Adrenal gland (tissue), 19 donors: ENCODE measurements at places on chromosomes 4 and X. TPM values are rescaled to one million over a fixed set of nuclear protein-coding genes. Genes with fewer than 3 reads are reported as not detected.

- DNase-seq, result no peak
Observed at GRCh38 chrX:46876901-46877300, 35.3 kb upstream of the JADE3 start.

DNA sequence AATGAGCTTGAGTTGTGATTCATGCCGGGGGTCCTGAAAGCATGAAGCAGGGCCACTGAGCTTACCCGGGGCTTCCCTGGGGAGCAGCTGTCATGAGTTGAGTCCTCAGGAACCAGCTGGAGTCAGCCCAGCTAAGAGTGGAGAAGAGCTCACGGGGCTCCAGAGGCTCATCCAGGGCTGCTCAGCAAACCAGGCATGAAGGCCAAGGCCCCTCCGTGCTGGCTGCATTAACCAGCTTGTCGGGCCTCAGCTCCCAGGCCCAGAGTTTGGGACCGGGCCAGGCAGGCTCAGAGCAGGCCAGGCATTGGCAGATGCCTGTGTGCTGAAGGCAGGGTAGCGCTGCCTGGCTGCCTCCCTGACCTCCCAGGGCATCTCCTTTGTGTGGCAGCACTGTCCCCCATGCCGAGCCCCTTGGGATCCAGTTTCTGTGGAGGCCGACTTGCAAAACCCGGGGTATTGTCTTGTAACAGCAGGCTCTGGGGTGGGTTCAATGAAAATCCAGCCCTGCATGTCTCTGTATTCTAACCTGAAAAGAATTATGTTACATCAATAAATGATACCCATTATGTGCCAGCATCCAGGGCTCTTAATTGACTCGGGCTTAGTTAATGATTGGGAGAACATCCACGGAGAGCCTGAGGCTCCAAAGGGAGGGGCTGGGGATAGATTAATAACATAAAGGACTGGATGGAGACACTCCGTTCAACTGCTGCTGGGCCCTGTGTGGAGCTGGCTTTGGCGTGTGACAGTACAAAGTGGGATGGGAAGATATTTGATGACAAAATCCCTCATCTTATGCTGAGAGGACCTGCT lies 68.0 kb upstream of the MSX1 start:
- peak; percentile 49 for DNase-seq

DNA sequence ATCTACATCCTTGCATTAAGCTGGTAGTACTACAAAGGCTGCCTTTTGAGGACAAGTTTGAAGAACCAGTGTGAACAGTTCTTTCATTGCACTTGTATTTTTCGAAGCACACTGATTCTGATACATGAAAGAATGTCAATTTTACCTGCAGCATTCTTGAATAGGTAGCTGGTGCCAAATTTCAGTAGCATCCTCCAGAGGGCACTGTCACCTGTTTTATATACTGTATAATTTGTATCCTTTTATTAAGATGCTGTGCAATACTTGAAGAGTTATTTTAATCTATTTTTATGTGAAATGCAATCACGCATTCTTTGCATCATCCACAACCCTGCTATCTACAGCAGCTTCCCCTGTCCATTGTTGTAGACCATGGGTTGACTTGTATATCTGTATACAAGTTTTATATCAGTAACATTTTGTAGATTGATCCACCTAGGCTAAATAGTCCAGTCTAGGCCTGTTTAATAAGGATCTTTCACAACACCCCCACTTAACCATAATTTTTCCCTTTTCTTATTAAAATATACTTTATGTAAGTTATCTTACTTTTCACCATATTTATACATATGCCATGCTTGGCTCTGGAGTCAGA lies 325.7 kb downstream of the PCDH7 start:
- DNase-seq, result no peak

DNA sequence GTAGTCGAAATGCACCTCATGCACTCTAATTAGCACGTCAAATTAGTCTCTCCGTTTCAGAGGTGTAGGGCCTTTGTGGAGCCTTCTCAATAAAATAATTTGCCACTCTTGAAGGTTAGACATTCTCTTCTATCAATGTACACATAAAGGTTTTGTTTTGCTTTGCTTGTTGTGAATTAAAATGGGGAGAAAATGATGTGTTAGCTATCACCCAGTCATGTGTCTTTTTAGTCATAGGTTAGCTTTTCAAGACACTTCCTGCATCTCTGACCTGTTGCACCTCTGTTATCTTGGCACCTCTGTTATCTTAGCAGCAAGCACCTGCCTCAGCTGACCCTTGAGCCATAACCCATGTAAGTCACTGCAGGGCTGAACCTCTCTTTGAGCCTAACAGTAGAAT lies 936 bp downstream of the TMEM144 start:
- no peak for DNase-seq

- DNase-seq, result no peak
Observed at GRCh38 chr4:168071304-168071703, 21.0 kb upstream of the ANXA10 start.

GRCh38 chr4:44908565-44908964 lies 182.2 kb upstream of the GNPDA2 start:
- DNase-seq, result no peak

DNA sequence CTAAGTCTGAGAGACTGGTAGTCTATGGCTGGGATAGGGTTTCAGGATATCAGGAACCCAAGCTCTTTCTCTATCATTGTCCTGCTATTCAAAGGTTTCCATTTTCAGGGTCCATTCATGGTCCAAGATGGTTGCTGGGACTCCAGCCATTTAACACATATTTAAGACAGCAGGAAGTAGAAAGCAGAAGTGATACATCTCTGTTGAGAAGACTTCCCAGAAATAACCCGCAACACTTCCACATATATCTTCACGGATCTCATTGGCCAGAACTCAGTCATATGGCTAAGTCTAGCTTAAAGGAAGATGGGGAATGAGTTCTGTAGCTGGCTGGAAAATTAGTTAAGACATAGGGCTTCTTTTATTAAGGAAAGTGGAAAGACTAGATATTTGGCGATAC lies 23.8 kb downstream of the CTSO start:
- no peak for DNase-seq

DNA sequence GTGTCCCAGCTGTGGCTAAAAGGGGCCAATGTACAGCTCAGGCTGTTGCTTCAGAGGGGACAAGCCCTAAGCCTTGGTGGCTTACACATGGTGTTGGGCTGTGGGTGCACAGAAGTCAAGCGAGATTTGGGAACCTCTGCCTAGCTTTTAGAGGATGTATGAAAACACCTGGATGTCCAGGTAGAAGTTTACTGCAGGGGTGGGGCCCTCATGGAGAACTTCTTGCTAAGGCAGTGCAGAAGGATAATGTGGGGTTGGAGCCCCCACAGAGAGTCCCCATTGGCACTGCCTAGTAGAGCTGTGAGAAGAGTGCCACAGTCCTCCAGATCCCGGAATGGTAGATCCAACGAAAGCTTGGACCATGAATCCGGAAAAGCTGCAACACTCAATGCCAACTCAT lies 40.5 kb downstream of the UBA6 start:
- no peak for DNase-seq

DNA sequence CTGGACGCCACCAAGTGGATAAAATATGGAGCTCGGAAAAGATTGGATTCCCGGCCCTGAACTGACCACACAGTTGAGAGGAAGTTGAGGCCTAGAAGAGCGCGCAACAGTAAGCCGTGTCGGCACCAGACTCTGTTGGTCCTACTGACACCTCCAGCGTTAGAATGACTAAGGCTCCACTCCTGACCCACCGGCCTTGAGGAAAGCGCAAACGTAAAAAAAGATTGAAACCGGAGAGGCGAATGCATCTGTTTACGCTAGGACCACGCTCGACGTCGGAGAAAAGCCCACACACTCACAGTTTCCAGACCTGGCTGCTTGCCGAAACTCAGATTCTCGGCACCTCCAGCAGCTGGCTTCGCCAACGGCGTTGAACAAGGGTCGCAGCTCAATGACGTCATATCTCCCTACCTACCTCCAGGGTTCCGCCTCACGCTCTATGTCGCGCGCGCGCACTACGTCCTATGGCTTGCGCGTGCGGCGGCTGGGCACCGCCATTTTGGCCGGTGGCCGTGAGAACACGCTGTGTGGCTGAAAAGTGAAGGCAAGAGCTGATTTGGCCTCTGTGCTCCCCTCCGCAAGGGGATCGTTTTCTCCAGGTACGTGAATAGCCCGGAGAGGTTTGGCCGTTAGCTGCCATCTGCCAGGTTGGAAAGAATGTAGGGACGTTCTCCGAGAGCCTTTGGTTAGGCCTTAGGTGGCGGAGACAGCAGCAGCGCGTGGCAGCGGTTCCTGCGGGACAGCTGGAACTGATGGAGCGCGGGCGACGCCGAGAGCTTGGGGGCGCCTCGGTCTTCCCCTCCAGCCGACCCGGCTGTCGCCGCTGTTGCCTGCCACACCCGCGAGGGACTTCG lies at the start of the genes ABCE1 and ANAPC10:
Gene ABCE1, plus strand, starts transcription at position 491 of the 854 bp plus-strand sequence. CDS start 6,102 bp downstream, outside the sequence.
Gene ANAPC10, minus strand, starts transcription at position 376 of the 854 bp plus-strand sequence. CDS start 2,097 bp downstream, outside the sequence.
- peak; percentile 97 for DNase-seq

GRCh38 chr4:24771241-24771640 lies 24.1 kb upstream of the SOD3 start:
- no peak for DNase-seq

- DNase-seq, result no peak
Observed at GRCh38 chrX:46209768-46210167, 335.5 kb downstream of the ZNF674 start.

DNA sequence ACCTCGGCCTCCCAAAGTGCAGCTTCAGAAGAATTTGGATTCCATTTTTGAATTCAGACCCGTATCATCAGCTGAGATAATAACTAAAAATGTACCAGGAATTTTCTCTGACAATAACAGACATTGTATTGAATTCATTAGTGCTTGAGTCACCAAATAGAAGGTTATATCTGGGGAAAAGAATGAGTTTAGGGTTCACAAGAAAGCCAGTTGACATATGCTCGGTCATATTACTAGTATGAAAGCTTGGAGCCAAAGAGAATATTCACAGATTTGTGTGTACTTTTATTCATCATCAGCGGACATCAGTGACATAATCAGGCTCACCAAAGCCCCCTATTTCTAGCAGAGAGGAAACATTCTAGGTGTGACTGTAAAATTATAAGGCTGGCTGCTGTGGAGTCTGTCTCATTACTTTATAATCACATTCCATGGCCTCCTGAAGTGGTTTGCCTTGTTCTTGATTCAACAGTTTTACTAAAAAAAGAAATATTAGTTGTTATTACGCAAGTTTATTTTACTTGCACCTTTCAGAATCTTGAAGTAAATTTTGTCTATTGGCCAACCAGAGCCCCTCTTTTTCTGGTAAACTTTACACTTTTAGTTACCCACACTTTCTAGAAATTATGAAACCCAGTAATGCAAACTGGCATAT lies 14.6 kb upstream of the DCTD start:
- DNase-seq, result no peak

GRCh38 chrX:153333821-153334653 lies at the start of gene ZNF275:
Gene ZNF275, plus strand, starts transcription at chrX:153334153. Its CDS starts 2,527 bp downstream, at chrX:153336680.
- DNase-seq, result peak; percentile 80

DNA sequence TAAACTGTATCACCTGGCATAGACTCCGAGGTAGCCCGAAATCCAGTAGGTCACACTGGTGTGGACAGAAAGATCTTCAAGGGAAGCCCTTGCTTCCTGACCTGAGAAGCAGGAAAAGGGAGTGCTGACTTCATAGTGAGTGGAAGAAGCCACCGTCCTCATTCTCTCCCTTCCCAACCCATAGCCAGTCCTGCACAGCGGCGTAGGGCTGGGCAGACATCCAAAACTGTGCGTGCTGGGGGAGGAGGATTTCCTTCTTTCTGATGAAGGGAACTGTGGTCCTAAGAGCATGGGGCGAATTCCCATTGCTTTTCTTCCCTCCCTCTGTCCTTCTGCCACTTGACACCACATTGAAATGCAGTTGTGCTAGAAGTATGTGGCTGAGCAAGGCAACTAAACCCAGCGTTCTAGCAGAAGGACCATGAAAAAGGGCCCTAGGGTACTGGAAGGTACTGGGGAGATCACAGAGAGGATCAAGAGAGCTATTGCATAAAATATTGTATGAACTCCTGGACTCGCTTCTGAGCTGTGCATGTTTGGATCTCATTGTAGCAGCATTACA lies 66.9 kb downstream of the STOX2 start:
- DNase-seq, result no peak

GRCh38 chr4:8260656-8261111 lies 8.9 kb upstream of the HTRA3 start:
- peak; percentile 67 for DNase-seq

DNA sequence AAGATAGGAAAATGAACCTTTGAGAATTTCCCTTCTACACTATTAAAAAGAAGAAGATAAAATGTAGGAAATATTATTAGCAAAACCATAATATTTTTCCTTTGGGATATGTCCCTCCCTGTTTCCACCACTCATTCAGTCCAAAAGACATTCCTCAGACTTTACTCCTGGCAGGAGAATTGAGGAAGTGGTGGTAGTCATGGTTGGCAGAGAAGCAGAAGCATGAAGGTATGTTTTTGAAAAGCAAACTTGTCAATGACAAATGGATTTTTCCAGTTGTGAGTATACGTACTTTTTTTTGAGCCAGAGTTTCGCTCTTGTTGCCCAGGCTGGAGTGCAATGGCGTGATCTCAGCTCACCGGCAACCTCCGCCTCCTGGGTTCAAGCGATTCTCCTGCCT lies 13.7 kb downstream of the STAG2 start:
- DNase-seq, result no peak

DNA sequence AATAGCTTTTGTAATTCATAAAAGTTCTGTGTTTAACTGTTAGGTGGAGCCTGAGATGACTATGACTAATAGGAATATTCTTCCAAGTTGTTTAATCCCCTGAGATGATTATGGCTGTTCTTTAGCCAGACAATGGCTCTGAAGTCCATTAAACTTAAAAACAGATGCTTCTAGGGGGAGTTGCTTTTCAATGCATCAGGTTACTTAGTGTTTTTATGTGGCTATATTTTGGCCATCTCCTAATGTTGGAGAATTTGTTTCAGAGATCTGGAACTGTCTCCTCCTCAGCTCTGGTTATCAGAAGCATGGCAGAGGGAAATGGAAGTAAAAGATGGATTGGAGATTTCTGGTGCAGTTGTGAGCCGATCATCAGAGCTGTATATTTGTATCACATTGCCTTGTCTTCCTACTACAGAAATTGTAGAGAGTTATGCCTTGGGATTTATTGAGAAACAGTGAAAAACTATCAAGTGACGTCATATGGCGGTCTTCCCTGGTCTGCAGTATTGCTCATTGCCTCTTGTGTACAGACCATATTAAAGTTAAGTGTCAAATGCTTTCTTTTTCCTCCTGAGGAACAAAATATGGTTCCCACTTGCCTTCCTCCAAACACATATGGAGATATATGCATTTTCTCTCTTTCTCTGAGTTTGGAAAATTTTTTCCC lies 29.8 kb downstream of the SGMS2 start:
- no peak for DNase-seq

Gene SPANXC
- not detected for total RNA-seq

Gene LUZP4
- total RNA-seq, result not detected

Gene PABPC4L
- total RNA-seq, result 1.1 TPM

Gene CDS1
- total RNA-seq, result 14.0 TPM

Gene TMPRSS11A
- not detected for total RNA-seq

Gene GPR34
- 2.7 TPM for total RNA-seq

Gene NAP1L3
- total RNA-seq, result 8.4 TPM

Gene VSIG4
- 186 TPM for total RNA-seq

Gene TMSB15A
- total RNA-seq, result not detected

Gene RHOXF1
- 1.4 TPM for total RNA-seq

Gene HOPX
- total RNA-seq, result 31.6 TPM

Gene MAGEB2
- total RNA-seq, result not detected
